Large intestine (tissue), 12 donors: ENCODE measurements at places on chromosomes 3 and 15.
A peak's percentile ranks its signal among the peaks of the same experiment; 100 is the strongest.

DNA sequence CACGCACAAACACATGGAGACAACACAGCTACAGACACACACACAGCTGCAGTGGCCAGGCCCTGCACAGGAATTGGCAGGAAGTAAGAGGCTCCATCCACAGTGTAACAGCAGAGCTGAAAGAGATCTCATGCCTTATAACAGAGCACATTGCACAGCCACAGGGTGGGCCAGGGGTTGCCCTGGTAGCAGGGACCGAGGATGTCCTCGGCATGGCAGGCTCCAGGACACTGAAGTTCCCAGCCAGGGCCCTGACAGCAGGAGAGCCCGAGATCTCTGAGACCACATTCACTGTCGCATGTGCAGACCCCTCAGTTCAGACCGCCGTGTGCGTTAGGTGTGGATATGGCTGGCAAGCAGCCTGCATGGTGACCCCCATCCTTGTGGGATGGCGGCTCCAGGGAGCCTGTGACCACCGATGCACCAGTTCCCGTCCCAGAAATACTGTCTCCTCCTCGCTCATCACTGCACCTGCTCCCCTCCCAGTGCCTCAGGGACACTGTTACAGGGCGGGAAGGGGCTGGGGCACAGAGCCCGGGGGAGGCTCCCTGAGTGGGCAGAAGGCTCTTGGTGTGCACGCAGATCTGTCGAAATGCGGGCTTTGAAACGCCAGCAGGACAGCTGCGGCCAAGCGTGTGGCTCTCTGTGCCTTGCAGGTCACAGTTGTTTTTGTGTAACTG lies 1.5 kb upstream of the OCA2 start:
- no peak for DNase-seq

GRCh38 chr15:58437531-58438105 lies 5.8 kb downstream of the LIPC start:
- DNase-seq: no peak

DNA sequence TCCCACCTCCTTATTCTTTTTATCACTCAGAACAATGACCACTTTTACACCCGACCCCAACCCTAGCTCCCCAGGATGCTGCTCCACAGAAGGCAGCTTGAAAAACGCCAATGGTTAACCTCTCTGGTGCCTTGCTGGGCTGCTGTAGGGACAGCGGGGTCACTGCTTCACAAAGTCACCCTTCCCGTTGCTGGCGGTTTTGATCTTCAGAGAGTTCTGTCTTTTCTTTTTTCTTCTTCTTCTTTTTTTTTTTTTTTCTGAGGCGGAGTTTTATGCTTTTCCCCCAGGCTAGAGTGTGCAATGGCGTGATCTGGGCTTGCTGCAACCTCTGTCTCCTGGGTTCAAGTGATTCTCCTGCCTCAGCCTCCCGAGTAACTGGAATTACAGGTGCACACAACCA lies 20.7 kb downstream of the CEP19 start:
- no peak for DNase-seq

DNA sequence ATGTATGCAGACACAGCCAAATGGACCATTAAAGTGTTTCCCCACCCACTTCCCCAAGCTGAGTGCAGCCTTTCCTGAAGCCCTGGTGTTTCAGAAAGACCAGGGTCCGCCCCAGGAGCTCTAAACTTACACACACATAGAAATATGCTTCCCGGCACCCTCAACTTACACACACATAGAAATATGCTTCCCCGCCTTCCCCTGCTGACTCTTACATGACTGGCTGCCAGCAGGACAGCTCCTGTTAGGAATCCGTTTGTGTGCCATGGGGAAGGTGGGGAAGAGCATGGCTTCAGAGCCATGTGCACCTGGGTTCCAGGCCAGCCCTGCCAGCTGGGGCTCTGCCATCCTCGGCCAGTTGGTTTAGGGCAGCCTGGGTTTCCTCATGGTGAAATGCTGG lies 3.6 kb downstream of the CLEC3B start:
- no peak for DNase-seq

GRCh38 chr3:184740509-184741258 lies 28.8 kb upstream of the MAGEF1 start:
- no peak for DNase-seq

GRCh38 chr15:91243826-91244225 lies 143.8 kb downstream of the SV2B start:
- DNase-seq: no peak

DNA sequence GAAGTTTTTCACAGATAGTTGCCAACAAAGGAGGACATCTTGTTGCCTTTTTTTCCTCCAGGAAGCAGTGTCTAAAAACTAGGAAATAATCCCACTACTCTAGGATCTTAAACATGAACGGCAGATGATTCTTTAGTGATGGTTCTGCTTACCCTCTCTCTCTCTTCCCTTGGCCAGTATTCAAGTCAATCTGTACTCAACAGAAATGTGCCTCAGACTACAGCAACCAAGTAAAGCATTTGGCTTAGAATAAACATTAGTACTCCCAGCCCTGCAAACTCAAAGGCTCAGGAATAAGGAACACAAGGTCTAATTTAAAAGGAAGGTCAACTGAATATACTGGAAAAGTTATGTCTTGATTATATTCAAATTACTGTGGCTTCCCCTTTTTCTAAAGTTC lies 8.7 kb downstream of the NPTN start:
- no peak for DNase-seq

DNA sequence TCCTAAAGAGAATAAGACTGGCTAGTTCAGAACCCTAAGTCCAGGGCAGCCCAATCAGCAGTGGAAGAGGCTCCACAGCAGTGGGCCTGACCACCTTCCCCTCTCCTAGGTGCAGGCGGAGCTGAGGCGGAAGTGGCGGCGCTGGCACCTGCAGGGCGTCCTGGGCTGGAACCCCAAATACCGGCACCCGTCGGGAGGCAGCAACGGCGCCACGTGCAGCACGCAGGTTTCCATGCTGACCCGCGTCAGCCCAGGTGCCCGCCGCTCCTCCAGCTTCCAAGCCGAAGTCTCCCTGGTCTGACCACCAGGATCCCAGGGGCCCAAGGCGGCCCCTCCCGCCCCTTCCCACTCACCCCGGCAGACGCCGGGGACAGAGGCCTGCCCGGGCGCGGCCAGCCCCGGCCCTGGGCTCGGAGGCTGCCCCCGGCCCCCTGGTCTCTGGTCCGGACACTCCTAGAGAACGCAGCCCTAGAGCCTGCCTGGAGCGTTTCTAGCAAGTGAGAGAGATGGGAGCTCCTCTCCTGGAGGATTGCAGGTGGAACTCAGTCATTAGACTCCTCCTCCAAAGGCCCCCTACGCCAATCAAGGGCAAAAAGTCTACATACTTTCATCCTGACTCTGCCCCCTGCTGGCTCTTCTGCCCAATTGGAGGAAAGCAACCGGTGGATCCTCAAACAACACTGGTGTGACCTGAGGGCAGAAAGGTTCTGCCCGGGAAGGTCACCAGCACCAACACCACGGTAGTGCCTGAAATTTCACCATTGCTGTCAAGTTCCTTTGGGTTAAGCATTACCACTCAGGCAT lies 33.7 kb downstream of the VIPR1 start:
- DNase-seq: peak; percentile 55
